CD8-positive, alpha-beta T cell (primary cell): ENCODE measurements at places on chromosomes 1 and 21.

- DNase-seq, result no peak
Observed at GRCh38 chr1:117633936-117634335, 28.1 kb downstream of the TENT5C start.

DNA sequence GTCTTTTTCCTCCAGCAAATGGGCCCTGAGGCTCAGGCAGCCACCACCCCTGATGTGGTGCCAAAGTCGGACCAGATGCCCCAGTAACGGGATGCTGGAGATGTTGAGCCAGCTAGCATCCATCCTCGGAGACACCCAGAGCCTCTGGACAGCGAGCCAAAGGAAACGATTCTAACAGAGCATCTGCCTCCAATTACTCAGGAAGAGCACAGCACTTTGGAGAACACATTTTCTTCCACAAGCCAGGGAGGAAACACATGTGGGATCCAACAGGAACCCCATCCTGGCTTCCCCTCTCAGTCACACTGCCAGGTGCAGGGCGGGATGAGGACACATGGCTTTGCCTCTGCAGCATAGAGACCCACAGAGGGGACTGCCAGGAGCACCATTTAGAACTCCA is 44.9 kb downstream of the C1orf198 start:
- DNase-seq, result peak; percentile 5

- DNase-seq, result no peak
Observed at GRCh38 chr1:24639881-24640280, 3.2 kb upstream of the SRRM1 start.

- no peak for DNase-seq
Observed at GRCh38 chr1:164565357-164565756, 6.4 kb downstream of the PBX1 start.

DNA sequence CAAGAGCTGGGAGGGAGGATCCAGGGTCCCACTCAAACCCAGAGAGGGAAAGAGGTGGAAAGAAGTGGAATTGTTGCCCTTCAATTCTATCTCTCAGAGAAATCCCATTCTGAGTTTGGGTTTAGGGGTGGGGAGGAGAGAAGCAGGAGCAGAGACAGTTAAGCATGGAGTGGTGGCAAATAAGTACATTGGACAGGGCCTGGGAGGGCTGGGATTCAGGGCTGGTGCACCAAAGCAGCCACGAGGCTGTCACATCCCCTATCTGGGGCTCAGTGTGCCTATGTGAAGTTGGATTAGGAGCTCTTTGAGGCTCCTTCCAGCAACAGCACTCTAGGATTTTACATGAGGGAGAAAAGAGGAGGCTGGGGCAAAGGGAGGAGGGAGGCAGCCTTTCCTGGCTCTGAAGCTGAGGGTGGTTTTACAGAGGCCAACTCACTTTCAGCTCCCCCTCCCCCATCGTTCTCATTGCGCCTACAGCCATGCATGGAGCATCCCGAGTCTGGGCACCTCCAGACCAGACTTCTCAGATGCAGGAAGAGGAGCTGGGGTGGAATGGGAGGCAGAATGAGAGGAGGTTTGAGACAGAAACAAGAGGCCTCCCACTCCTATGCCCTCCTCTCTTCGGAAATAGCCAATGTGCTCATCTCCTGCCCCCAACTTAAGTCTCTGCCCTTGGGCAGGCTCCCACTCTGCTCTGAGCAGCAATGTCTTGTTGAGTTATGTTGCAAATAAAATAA is 3.0 kb upstream of the SYT6 start:
- DNase-seq, result no peak

- DNase-seq, result no peak
Observed at GRCh38 chr1:66182026-66182425, 351.9 kb upstream of the SGIP1 start.

- no peak for DNase-seq
Observed at GRCh38 chr1:224529844-224530243, 86.3 kb upstream of the CNIH3 start.

- peak; percentile 59 for DNase-seq
Observed at GRCh38 chr1:201020721-201021629, 2.5 kb downstream of the KIF21B start.

- no peak for DNase-seq
Observed at GRCh38 chr1:21492356-21492625, 16.9 kb upstream of the ALPL start.

GRCh38 chr1:72394457-72394856 is 112.1 kb upstream of the NEGR1 start:
- no peak for DNase-seq

- DNase-seq, result no peak
Observed at GRCh38 chr1:207312604-207312920, 8.9 kb upstream of the CD55 start.

- no peak for DNase-seq
Observed at GRCh38 chr1:111448482-111448917, 556 bp downstream of the WDR77 start.

- no peak for DNase-seq
Observed at GRCh38 chr1:214372092-214372491, 91.1 kb downstream of the SMYD2 start.

GRCh38 chr1:152495066-152495675 is 15.4 kb upstream of the LCE5A start:
- DNase-seq, result peak; percentile 14

- DNase-seq, result no peak
Observed at GRCh38 chr1:244211559-244211944, 160.5 kb downstream of the ZBTB18 start.

DNA sequence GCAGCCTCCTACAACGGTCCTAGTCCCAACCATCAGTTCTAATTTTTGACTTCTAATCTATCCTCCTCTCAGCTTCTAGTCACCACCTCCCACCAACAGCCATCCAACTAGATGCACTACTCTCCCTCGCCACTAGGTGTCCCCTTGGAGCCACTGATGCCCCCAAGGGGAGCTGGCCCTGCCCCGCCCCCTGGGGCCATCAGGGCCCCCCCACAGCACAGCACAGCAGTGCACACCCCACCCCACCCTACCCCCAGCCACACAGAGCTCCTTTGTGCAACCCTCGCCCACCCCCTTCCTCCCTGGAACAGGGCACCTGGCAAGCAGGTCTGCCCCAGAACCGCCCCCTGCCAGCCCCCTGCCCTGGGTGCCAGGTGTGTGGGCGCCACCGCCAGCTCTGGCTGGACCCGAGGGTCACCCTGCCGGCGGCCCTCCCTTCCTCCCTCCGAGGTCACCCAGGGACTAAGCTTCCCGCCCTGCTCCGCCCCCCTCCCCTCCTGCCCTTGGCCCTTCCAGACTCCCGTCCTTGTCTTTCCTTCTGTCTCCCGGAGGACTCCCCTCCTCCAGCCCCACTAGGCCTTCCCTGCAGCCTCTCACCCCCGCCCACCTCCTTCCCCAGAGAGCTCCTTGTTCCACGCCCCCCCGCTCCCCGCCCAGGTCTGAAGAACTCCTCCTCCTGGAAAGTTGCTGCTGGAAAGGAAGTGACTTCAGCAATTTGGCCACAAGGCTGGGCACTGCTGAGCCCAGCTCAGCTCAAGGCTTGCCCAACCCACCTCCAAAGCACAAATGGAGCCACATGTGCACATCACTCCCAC is 47.0 kb downstream of the AHDC1 start:
- DNase-seq, result peak; percentile 62

GRCh38 chr1:119112244-119112643 is 28.2 kb downstream of the WARS2 start:
- no peak for DNase-seq

- no peak for DNase-seq
Observed at GRCh38 chr1:186681121-186681520, 898 bp upstream of the PTGS2 start.

- no peak for DNase-seq
Observed at GRCh38 chr1:44926311-44926781, 60.0 kb downstream of the EIF2B3 start.

DNA sequence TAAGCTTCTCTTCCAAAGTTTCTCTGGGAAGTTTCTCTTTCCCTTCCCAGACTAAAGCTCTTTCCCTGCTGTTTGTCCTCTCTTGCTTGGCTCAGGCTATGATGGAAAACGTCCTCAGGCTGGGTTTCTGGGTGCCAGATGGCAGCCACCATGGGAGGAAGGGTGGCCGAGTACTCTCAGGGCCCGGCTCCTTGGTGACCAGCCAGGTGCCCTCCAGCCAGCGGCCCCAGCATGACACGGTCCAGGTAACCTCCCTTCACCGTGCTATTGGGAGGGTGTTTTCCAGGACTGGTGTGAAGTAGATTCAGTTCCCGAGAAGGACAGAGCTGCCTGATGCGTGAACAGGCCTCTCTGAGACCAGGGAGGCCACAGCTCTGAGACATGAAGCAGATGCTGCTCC is 60.3 kb downstream of the KIF26B start:
- DNase-seq, result no peak

DNA sequence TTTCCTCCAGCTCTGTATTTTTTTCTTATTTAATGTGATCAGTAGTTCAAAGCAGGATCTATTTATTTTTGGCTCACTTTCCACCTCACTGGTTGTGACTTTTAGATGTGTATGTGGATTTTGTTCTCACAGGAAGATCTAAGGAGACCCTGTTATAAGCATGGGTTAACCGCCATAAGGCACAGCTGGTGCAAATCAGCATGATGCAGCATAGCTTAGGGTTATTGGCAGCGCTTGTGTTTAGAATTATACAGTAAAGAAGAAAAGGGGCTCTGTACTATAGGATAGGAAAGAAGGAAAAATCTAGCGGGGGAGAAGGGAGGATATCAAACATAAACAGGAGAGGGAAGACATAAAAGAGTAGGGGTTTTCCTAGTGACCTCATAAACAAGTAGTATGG is 26.9 kb upstream of the RGL1 start:
- no peak for DNase-seq

GRCh38 chr1:12594966-12595756 is 22.8 kb downstream of the DHRS3 start:
- DNase-seq, result peak; percentile 48
